Frontal cortex (tissue), 4 donors: ENCODE measurements at places on chromosomes 6 and 20.

DNA sequence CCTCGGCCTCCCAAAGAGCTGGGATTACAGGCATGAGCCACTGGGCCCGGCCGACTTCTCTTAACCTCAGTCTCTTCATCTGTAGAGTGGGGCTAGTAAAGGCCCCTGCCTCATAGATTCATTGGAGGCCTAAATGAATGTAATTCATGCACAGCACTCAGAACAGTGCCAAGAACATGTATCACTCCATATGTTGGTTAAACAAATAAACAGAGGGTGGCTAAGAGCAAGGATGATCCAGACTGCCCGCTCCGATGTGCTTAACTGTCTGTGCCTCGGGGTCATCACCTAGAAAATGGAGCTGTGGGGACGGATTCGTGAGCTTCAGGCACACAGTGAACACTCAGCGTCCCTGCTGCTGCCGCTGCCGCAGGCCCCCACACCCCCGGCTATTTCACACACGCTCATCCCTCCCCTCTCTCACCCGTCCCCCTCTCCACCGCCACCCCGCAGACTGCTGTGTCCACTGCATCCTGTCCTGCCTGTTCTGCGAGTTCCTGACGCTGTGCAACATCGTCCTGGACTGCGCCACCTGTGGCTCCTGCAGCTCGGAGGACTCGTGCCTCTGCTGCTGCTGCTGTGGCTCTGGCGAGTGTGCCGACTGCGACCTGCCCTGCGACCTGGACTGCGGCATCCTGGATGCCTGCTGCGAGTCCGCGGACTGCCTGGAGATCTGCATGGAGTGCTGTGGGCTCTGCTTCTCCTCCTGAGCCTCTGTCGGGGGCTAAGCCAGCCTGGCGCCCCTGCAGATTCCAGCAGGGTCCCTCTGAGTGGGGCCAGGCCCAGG is 14.8 kb downstream of the MDFI start:
- DNase-seq: no peak

DNA sequence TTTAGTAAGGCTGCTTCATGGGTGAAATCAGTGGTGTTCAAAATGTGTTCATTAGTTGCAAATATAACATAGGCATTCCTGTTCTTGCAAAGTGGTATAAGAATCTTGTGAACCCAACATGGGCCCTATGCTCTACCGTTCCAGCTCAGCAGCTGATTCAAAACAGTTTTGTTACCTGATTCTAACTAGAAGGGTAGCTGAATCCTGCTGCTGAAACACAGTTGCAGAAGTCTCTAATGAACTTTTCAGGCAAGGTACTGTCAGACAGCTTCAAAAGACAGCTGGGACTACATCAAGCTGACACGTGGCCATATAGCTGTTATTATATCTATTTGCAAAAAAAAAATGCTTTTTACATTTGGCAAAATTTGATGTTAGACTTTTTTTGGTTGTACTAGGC is 22.7 kb downstream of the THEMIS start:
- DNase-seq: no peak

DNA sequence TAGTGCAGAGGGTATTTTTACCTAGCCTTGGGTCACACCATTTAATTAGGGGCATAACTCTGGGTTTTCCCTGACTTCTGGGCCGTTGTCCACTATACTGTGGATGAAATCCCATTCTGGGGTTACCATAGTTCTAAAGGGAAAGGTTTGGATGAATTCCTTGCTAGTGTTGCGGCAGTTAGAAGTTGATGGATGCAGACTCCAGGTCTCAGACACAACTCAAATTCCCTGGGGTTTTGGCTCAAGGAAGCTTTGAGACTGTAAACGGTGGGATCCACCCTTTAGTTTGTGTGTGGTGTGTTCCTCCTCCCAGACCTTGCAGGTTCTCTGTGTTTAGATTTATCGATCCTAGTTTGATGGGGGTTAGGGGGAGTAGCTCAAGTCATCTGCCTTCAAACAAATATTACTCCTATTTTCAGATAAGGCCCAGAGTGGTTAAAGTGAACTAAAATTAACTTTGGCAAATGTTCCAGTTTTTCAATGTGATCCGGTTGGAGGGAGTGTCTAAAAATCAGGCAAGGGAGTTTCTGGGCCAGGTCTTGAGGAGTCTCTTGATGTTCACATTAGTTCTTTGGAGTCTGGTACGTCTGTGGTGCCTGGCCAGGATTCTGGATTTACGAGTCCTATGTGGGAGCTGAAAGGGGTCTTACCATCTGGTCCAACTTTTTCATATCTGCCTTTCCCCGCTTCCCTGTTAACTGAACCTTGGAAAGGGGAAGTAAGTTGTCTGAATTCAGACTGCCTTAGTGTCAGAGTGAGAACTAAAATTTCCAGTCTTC is 1.5 kb downstream of the RALY start:
- DNase-seq: no peak

- DNase-seq: no peak
Measured at GRCh38 chr6:41747256-41748101, at the start of gene PGC. TSS of gene PGC (minus strand) at chr6:41747397. CDS start at chr6:41747334, 63 bp downstream.

DNA sequence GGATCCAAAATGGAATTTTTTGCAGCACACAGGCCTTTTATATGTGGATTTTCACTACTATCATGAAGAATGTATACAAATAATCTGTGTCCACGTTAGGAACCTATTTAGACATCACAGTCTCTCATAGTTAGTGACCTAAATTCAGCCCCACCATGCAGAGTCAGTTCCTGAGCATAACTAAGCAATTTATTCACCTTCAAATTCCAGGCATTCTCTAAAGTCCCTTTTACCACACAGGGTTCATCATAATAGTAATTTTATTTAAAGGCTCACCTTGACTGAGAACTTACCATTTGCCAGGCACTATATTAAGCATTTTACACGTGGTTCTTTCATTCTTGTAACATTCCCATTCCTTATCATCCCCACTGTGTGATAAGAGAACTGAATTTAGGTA is 353.8 kb downstream of the ARHGAP18 start:
- no peak for DNase-seq

- DNase-seq: no peak
Measured at GRCh38 chr6:107219851-107220250, 104.5 kb upstream of the BEND3 start.

- DNase-seq: no peak
Measured at GRCh38 chr20:745683-746301, 22.5 kb downstream of the SLC52A3 start.

DNA sequence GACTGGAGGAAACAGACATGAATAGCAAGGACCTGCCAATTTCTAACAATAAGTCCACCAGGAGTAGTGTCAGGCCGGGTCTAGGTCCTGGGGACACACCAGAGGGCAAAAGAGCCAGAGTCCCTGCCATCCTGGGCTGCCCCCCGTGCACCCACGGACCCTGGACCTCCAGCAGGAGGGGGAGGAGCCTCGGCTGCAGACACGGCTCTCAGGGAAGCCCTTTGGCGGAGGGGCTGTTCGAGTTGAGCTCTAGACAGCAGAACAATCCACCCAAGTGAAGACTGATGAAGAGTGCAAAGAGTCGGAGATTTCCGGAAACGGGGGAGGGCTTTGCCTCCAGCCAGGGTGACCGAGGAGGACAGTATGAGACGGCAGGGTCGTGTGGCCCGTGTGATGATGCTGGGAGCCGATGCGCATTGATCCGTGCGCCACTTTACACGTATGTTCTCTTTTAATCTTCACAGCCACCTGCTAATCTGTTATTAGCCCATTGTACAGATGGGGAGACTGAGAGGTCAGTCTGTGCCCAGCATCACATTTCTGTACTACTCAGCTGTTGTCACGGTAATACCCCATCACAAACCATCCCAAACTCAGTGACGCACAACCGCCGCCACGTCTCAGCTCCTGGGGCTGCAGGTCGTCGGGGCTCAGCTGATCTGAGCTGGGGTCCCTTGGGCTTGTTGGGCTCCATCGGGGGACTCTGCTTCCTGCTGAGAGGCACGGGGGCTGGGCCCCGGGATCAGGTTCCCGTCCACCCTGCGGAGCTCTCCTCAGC is 502.0 kb downstream of the PREX1 start:
- DNase-seq: no peak

DNA sequence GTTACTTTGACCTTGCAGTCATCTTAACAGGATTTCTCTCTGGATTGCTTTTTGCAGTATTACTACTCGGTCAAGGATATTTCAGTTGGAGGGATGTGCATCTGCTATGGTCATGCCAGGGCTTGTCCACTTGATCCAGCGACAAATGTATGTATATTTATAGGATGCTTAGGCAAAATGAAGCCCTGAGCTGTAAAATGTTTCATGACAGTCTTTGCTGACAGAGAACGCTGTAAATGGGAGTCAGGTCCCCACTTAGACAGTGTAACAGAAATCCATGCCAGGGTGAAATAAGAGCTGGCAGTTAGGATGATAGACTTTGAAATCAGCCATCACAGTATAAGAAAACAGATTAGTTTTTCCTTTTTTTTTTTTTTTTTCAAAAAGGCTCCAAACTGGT is 264.0 kb downstream of the LAMA2 start:
- no peak for DNase-seq

- DNase-seq: no peak
Measured at GRCh38 chr6:88251301-88251700, 85.2 kb upstream of the CNR1 start.

DNA sequence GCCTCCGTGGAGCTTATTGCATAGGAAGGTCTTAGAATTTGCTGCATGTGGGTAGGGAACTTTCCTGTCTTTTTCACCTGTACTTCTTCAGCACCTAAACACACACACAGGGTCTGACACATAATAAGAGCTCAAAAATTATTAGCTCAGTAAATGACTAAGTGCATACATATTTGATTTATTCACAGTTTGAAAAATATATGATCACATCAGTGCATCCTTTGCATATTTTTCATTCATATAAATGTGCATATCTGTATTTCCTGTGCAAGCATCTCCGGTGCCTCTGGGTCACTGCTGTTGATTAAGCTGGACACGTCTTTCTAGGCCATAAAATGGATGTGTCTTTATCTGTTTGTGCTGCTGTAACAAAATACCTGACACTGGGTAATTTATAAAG is 234.7 kb downstream of the UST start:
- DNase-seq: no peak

DNA sequence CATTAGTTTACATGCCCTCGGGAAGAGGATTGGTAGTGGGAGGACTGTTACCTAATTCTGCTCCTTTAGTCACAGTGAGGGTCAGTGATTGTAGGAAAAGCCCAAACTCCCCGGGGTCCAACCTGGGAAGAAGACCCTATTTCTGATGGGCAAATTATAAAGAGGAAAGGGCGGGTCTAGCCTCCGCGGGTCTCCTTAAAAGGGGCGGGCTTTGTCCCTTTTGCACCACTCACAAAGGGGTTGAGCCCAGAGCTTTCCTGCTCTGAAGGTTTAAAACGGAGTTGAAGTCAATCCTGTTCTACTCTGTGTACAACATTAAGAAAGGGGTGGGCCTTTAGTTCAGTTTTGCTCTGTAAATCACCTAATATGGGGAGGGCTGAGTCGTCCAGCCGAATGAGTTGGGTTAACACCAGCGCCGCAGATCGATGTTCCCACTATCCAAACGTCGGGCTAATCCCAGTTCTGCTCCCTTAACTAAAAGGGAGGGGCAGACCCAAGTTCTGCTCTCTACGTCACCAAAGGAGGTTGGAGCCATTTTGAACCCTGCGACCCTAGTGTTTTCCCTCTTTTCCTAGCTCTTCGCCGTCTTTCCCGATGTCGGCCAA is 920 bp upstream of the RNF5 start:
- no peak for DNase-seq

DNA sequence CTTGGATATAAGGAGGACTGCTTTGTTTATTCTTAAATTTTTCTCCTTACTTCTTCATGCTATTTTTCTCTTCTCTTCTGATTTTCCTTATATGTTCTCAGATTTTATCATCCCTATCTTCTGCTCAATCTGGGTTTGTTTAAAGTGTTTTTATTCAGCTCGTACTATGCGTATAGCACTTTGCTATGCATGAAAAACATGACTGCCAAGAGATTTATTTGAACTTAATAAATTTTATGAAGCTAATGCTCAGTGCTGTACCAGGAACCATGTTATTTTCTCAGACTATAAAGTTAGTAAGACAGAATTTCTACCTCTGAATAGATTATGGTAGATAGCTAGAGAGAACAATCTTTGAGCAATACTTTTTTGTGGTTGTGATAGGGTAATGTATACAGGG is 305.9 kb downstream of the LAMA2 start:
- DNase-seq: no peak

GRCh38 chr20:48257833-48258232 is 472.6 kb upstream of the SULF2 start:
- no peak for DNase-seq

GRCh38 chr20:58538752-58539151 is 23.6 kb upstream of the APCDD1L start:
- no peak for DNase-seq

DNA sequence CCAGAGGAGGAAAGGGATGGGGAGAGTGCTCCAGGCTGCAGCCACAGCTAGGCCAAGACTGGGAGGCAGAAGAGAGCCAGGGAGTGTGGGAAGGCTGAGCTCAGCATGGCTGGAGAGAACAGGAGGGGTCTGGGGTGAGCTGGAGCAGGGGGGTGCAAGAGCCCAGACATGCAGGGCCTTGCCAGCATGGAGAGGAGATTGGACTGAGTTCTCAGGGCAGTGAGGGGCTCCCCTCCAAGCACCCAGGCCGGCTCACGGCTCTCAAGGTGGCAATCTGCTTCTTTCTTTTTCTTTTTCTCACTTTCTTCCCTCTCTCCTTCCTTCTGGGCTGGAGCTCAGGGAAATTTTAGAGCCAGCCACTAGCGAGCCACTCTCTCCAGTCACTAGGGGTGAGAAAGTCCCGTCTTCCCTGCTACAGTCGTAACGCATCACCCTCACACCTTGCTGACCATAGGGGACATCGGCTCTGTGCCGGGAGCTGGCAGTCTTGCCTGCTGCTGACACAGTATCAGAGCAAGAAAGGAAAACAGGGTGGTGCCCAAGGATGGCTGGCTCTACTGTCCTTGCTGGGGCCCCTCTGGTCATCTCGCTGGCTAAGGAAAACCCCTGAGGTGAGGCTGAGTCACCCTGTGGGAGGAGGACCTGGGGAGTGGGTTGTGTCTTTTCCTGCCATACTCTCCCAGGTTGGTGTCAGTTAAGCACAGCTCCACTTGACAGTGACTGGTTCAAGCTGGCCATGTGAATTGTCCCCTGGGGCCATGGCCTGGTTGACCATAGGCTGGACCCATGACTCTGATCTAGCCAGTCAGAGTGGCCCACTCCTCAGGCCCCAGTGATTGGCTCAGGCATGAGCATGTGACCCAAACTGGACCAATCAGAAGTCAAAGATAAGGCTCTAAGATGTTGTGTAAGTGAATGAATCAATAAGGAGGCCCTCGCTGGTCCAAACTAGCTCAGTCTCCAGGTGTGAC is 135.1 kb upstream of the PMEPA1 start:
- DNase-seq: no peak

- no peak for DNase-seq
Measured at GRCh38 chr20:37524859-37525708, 2.6 kb downstream of the BLCAP start.
